ENCODE measurements at places on chromosomes 12 and 14.

DNA sequence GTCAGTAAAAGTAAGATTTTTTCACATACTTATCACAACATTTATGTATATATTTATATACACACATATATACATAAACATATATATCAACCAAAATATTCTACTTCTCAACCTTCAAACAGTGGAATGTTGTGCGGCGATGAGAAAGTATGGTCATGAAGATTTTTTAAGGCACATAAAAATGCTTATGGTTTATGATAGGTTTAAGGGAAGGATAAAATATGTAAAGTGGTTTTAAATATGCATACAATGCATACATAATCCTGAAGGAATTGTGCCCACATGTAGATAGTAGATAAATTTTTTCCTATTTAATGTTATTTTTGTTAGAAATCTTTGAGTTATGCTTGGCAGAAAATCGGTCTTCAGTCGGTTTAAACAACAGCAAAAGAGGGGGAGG, 182.7 kb downstream of the ANO6 start:
- DNase-seq = no peak

- DNase-seq = no peak
Observed at GRCh38 chr14:41662780-41663472, 56.2 kb downstream of the LRFN5 start.

DNA sequence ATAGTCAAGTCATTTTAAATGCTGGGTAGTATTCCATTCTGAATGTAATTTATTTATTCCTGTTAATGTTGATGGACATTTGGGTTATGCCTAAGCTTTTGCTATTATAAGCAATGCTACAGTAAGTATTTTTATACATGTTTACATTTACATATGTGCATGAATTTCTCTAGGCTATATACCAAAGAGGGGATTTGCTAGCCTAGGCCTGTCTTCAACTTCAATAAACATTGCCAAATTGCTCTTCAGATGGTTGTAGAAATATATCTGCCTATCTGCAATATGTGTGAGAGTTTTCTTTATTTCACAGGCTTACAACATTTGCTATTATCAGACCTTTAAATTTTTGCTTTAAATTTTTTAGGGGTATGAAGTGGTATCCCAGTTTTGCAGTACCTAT, 87.0 kb downstream of the MIPOL1 start:
- no peak for DNase-seq

DNA sequence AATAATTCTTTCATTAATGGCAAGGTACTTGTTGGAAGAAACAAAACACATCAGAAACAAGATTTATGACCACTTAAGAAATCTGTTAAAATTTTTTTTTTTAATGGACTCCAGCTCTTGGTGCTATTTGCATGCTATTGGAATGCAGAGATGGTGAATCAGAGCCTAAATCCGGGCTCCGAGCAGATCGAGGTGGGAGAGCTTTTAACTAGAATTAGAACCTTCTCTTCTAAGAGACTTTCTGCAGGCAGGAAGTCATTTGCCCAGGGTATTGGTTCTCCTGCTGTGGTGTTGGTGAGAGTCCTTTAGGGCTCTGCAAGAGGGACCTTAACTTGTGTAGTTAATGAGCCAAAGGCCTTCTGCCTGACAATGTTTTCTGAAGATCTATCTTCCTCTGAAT, 419.4 kb downstream of the SNAPC1 start:
- no peak for DNase-seq

- DNase-seq = no peak
Observed at GRCh38 chr12:7387289-7387688, 56.7 kb downstream of the CD163L1 start.

- DNase-seq = no peak
Observed at GRCh38 chr14:61140271-61140670, 140.9 kb downstream of the TMEM30B start.

DNA sequence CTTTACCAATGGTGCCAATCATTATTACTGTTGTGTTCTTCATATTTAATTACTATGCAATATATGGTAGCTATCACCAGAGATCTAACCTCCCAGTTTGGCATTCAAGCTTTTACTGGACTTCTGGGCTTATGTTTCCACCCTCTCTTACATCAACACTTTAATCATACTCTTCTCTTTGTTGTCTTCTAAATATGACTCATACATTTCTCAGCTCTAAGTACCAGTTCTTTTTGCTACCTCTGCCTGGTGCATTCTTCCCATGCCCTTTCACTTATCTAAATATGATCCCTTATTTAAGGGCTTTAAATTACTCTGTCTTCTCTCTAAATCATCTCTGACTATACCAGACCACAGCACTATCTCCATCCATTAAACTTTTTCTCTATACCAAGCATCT, 246.1 kb upstream of the CCDC196 start:
- no peak for DNase-seq

DNA sequence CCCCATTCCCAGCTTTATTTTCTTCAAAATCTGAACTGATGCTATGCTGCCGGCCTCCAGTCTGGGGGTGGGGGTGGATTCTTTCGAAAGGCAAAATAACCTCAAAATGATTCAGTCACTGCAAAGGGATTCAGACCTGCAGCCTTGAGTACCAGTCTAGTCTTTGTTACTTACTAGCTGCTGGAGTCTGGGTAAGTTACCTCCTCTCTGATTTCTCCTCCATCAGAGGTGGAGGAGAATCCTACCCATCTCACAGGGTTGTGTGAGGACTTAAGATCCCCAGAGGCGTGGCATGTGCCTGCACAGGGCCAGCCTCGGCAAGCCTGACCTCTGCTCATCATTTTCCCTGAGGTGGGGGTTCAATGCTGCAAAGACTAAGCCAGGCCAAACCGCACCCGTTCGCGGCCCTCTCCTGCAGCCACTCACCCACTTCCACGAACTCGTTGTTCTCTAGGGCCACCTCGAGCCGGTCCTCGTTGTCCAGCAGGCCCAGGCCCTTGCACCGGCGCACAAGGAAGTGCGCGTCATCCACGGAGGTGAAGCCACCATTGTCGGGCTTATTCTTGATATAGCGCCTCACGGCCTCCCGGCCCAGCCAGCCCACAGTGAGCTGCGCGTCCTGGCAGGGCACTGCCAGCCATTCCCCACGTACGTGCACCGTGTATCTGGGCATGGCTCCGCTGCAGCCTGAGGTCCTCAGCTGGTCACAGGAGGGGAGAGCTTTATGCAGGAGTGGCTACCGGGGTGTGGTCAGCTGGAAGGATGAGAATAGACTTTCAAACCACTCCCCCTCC, 709 bp downstream of the HAL start:
- no peak for DNase-seq

GRCh38 chr12:132251741-132252490, 77.5 kb downstream of the GALNT9 start:
- DNase-seq = no peak

GRCh38 chr14:22184157-22184829, 404.7 kb downstream of the DAD1 start:
- DNase-seq = no peak

DNA sequence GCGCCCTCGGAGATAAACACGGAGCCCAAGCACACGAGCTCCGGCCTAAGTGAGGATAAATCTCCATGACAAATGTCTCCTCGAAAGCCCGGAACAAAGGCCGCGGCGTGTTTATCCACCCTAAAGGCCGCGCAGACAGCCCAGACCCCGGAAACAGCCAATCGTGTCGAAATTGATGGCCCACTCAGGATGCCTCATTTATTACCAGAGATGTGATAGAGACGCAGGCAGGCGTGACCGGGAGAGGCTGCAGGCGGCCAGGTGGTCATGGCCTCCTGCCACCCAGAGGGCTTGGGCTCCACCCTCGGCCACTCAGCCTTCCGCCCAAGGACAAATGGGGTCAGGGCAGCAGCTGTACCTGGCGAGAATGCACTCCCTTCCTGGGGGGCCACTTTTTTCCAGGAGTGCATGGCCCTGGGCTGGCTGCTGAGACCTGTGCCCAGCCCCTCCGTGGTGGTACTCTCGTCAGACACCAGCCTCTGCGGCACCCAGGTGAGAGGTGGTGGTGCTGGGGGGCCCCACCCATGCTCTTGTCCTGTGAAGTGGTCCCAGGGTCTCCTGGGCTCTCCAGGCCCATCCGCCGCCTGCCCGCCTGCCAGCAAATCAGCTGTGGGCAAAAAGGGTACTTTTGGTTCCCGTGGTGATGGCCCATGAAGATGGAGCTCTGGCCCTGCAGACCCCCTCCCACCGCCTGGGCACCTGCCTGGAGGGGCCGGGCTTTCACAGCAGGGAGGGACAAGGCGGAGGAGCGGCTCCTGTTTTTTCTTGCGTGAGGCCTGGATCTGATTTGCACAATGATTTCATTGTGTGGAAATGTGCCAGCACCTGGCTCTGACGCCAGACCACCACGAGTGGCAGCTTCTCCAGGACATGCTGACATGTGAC, 211.5 kb upstream of the C14orf180 start:
- peak; percentile 34 for DNase-seq

DNA sequence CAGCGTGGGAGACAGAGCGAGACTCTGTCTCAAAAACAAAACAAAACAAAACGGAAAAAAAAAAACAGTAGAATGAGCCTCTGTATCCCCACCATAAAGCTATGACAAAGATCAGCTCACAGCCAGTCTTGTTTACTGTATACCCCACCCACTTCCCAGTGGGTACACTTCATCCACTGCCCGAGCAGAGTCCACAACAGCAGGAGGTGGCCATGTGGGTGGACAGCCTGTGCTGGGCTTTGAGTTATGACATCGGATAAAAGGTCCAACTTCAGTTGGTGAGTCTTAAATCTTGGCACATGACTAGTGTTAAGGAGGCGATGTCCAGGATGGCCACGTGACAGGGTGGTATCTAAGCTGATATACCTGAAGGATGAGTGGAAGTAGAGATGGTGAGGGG, 34.8 kb upstream of the MAPKAPK5 start:
- DNase-seq = no peak

GRCh38 chr12:60263161-60263560, 667.3 kb downstream of the SLC16A7 start:
- no peak for DNase-seq

- no peak for DNase-seq
Observed at GRCh38 chr12:109524466-109525278, 47.2 kb downstream of the UBE3B start.

- no peak for DNase-seq
Observed at GRCh38 chr12:94434171-94434570, 25.5 kb downstream of the CEP83 start.

GRCh38 chr14:101073598-101073965, 170.1 kb upstream of the RTL1 start:
- DNase-seq = no peak

- DNase-seq = no peak
Observed at GRCh38 chr12:56626701-56627100, 3.4 kb downstream of the BAZ2A start.

DNA sequence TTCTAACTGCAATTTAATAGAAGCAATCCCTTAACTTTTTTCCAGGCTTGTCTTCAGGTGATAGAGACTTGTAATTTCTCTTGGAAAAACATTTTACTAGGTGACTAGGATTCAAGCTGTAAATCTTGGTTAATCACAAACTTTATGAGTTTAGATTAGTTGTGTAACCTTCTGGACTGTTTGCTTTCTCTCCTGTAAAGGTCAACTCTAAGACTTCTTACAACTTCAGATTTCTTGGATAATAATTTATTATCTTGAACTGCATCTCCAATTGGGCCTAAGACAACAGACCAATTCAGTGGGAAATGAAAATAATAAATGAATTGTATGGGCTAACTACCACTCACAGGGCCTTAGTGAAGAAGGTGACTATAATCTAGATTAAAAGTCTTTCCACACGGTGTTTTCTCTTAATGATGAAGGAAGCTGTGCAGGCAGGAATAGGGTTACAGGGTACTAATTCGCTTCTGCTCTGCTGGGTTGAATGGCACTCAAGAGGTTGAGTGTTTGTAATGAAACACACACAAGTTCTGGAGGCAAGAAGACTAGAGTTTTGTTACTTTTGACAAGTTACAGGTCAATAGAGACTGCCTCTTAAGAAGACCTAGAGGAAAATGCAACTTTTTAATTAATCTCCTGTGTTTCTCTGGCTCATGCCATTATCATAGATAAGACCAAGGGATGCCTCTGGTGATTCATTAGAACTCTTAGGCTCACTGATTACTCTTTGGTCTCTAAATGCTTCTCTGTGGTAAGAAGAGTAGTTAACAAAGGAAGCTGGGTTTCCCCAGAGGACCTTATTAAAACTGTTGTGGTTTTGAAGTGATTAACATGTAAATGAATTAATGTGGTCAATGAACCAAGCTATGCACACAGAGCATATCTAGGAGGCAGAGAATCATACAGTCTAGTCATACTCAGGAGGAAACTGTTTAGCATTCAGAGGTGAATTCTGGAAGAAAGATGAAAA, 30.0 kb upstream of the OR4E1 start:
- DNase-seq = no peak

- DNase-seq = no peak
Observed at GRCh38 chr14:51960866-51961265, 28.5 kb upstream of the RTRAF start.

DNA sequence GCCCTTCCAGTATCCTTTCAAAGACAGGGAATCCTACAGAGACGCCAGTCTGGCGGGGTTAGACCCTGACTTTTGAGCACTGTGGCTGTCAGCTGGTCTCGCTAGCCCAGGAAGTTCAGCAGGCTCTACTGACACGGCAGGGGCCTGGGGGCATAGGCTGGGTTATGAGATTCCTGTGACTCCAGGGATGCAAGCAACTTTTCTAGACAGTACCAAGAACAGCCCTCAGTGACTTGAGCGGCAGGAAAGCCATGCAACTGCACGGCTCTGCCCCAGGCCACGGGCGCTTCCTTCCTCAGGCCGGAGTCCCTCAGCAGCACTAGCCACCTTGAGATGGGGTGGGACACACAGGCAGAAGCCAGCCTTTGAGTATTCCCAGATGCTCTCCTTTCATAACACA, 5.1 kb upstream of the SIVA1 start:
- DNase-seq = no peak

DNA sequence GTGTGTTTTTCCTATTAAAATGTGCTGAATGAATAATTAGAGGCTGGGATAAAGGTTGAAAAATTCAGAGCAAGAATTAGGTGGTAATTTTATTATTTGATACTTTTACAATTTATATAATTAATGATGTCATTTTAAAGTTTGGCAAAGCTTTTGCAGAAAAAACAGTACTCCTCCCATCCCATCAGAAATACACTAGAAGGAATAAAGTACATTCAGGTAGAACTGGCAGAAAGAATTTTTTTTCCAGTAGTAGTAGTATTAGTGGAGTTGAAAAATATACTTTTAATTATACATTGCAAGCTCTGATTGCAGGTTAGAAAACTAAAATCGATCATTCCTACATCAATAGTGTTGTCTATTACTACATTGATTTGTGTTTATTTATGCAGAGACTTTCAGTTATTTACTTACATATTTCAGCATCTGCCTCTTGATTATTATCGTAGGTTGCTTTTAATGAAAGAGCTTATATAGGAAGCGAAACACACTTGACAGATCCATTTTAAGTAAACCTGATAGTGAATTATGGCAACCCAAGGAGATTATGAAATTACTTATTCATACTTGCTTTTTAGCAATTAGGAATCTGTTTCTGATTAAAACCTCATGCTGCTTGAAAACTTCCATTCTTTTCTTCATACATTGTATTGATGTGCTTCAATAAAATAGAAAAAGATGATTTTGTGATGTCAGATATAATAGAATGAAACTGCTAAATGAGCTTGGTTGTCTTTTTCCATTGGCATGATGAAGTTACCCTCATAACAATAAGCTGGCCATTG, 10.1 kb downstream of the FOXG1 start:
- DNase-seq = no peak

- no peak for DNase-seq
Observed at GRCh38 chr12:127162902-127163301, 1104.1 kb upstream of the TMEM132C start.
